Caco-2 (cell line): ENCODE measurements at places on chromosomes 12 and 14.

DNA sequence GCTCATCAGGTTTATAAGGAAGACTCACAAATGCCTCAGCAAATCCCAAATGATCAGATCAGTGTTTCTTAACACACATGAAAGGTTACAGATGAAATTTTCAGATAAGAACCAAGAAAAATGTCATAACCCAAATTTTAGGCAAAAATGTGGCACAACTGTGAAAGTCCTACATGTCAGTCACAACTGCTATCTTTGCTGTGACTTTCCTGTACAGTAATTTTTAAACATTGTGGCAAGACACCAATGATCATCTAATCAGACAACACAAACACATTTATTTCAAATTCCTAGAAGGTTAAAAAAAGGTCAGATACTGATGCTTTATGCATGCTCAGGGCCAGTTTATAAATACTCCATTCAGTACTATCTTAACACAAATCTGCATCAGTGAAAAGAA, 31.1 kb downstream of the NUDT4 start:
- DNase-seq = no peak

GRCh38 chr12:22231836-22232235, 102.7 kb downstream of the ST8SIA1 start:
- no peak for DNase-seq

DNA sequence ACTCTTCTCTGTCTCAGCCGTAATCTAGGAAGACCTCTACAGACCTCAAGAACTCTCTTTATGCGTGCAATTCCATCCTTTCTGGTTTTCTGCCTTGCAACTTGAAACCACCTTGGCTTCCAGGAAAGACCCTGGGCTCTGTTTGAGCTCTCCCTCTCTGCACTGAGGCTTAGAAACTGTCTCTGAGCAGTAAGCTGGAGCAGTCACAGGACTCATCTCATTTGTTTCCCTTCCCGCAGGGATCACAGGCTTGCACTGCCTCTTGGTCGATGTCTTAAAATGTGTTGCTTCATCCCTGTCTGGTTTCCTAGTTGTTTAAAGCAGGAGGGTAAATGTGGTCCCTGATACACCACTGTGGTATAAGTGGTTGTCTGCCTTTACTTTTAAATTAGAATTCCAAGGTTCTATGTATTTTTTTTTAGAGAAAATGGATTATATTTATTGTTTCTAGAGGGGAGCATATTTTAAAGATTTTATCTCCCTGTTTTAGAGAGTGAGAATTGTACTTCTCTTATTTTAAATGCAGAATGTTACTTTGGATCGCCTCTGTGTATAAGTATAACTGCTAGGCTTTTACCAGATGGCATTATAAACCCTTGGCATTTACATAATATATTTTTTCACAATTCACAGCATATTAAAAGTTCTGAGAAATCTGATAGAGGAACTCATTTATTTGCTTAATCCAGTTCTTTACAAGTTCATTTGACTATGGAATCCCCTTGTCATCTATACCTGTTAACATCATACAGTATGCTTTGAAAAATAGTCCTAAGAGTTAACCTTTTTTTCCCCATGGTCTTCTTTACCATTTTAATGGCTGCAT, 26.4 kb downstream of the EID3 start:
- DNase-seq = no peak

GRCh38 chr12:130375296-130376287, 37.9 kb downstream of the PIWIL1 start:
- no peak for DNase-seq

GRCh38 chr12:14075797-14076393, 94.5 kb upstream of the GRIN2B start:
- no peak for DNase-seq

DNA sequence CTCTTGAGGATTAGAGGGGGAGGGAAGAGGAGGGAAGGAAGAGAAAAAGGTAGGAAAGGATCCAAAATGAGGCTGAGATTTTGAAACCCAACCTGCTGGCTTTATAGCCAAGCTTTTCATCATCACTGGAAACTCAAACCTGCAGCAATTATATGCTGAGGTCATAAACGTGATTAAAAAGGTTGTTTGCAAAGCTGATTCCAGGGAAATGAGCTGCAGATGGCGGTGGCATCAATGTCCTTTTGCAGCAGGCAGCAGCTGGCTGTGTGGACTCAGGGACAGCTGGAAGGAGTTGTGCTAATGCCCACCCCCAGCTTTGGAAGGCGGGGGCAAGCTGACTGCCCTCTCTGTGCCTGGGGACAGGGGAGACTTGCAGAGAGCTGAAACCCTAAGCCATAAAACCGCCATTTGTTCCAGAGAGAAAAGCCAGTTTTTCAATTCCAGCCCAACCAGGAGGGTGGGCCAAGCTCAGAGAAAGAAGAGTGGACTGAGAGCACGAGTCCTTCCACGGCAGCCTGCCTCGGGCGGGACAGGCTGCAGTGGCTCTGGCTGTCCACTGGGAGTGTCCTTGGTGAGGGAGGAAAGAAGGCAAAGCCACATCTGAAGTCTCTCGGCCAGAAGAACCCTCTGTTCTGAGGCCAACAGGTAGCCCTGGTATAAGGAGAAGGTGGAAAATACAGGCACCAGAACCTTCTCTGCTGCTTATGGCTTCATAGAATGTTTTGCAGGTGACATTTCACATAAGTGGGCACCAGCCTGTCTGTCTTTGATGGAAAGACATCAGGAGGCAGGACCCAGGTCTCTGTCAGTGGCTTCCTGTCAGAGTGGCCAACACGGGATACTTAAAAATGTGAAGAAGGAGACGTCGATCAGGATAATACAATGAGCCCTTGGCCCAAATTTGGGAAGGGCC, 90.7 kb downstream of the SINHCAF start:
- peak; percentile 81 for DNase-seq

DNA sequence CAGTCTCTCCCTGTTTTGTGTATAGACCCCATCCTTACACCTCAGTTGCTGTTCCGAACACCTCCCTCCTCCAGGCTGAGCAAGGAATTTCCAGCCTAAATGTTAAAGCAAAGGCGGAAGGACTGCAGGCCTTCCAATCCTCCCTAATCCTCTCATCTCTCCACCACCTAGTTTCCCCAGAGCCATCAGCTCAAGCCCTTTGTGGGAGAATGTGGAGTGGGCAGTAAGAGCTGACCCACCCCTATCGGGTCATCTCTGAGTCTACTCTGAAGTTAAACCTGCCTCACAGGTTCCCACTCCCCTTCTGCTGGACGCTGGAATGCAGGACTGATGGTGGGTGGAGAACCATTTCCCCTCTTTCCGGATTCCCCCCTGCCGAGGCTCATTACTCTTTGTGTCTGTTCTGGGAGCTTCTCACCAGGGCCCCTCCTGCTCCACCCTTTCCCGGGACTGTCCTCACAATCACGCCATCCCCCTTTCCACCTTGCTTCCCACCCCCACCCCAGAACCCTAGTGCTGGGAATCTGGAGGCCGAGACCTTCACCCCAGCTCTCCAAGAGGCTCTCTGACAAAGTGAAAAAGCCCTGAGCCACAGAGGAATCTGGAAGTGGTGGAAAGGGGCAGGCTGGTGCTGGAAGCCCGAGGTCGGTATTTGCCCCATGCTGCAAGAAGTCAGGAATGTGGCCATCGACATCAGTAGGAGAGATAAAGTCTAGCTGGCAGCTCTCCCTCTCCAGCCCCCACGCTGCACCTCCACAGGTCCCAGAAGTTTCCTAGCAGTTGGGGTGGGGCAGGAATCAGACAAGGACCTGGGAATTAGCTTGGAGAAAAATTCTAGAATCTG, 3.3 kb upstream of the KRT18 start:
- DNase-seq = peak; percentile 94
